ENCODE measurements at places on chromosomes 3 and 15. TPM values are rescaled to one million over a fixed set of nuclear protein-coding genes. Genes with fewer than 3 reads are reported as not detected.

Gene PATL2
- not detected for total RNA-seq

GRCh38 chr3:18770800-18771199 is 345.7 kb upstream of the SATB1 start:
- no peak overlapping the region for H3K27ac ChIP-seq
- no peaks in the 10 kb centered on the region for H3K36me3 ChIP-seq
- no peaks in the 10 kb centered on the region for H3K27me3 ChIP-seq
- no peak for DNase-seq
- no peak overlapping the region for H3K4me3 ChIP-seq
- H3K4me1 ChIP-seq = no peaks in the 10 kb centered on the region

DNA sequence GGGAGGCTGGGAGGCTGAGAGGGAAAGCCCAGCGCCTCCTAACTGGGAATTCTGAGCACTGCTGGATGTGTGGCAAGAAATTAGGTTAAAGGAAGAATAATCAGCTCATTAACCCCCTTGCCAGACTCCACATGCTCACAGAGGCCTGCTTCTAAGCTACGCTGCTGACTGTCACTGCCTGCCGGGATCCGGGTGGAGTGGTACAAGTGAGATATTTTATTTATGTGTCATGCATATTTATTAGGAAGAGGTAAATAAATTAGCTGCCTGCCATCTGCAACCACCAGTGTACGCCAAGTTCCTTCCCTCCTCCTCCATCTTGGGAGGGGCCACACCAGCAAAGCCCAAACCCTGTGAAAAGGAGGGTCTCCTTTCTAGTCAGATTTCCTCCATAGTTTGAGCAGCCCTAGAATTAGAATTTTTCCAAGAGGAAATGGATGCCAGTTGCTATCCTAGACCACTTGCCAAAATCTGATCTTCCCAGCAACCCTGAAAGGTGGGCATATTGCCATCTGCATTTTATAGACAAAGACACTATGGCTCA is 43.5 kb upstream of the GRIP2 start:
- no peak for DNase-seq
- H3K4me1 ChIP-seq = no peaks in the 10 kb centered on the region
- H3K27me3 ChIP-seq = peaks cover 16% of the 10 kb centered on the region
- H3K36me3 ChIP-seq = no peaks in the 10 kb centered on the region
- H3K27ac ChIP-seq = no peak overlapping the region

DNA sequence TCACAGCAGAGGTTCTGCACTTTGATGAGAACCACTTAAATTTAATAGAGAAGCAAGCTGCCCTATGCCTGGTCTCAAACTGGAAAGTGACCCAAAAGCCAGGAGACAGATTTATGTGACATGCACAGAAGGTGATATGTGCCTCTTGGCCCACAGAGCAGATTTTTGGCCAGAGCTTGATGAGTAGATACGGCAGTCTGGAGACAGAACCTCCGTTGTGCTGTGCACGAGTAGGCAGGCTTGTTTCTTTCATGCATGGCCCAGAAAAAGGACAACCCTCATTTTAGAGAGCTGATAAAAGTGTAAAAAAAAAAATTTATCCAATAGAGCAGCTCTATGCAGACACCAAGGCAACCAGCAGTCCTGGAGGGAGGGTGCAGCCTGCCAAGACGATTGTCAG is 423.1 kb downstream of the CNTN6 start:
- DNase-seq = no peak
- no peak overlapping the region for H3K4me3 ChIP-seq
- H3K4me1 ChIP-seq = no peaks in the 10 kb centered on the region
- no peaks in the 10 kb centered on the region for H3K27me3 ChIP-seq
- no peaks in the 10 kb centered on the region for H3K36me3 ChIP-seq

DNA sequence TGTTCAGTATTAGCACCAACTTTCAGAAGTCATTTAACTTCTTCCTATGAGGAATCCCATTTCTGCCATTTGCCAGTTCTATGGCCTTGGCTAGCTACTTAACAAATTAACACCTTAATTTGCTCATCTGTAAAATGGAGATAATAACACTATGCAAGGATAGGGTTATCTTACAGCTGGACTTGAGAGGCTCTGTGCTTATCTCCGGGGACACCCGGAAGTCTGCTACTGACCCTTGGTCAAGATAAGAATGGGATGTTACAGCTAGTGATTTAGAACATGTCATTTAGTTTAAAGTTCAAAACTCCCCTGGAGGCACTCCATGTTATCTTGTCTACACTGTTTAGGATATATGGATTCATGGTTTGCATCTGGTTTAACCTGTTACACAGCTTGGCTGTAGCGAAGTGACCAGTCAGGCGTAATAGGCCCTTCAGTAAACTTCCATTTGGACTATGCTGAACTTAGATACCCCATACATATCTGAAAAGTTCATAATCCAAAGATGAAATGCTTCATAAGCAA is 156.0 kb upstream of the CD96 start:
- H3K4me1 ChIP-seq = no peaks in the 10 kb centered on the region
- H3K4me3 ChIP-seq = no peak overlapping the region
- H3K36me3 ChIP-seq = no peaks in the 10 kb centered on the region
- H3K27me3 ChIP-seq = no peaks in the 10 kb centered on the region

DNA sequence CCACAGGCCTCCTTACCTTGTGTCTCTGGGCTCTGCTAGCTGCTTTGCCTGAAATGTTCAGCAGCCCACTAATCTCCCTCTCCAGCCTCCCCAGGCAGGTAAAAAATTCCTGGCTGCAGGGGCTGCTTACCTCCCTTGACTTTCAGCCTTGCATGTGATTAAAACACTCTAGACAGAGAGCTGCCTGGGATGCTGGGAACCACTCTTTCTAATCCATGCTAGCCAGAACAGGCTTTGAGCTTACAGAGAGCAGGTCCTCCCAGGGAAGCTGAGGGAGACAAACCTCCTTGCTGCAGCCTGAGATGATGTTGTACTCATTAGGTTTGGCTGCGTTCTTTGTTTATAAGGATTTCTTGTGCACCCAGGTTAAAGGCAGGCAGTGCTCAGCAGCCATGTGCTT is 33.7 kb upstream of the LIPC start:
- H3K4me1 ChIP-seq = peaks cover 12% of the 10 kb centered on the region
- no peaks in the 10 kb centered on the region for H3K36me3 ChIP-seq
- H3K27me3 ChIP-seq = no peaks in the 10 kb centered on the region
- H3K4me3 ChIP-seq = no peak overlapping the region
- no peak for DNase-seq

Data from IMR-90 (cell line).